ENCODE measurements at places on chromosomes 11 and 22. TPM values are rescaled to one million over a fixed set of nuclear protein-coding genes. Genes with fewer than 3 reads are reported as not detected.

Gene TEAD1
- 57.2 TPM for total RNA-seq

Gene TMEM25
- 0.24 TPM for total RNA-seq

Gene ADAMTS8
- 0.39 TPM for total RNA-seq

Gene HTR3B
- total RNA-seq: not detected

Gene ISX
- total RNA-seq: not detected

Gene PPME1
- 59.6 TPM for total RNA-seq

Gene MAP6
- total RNA-seq: 1.7 TPM

Gene MRPL21
- 115 TPM for total RNA-seq

Gene OR5AK2
- not detected for total RNA-seq

Gene RIBC2
- 3.2 TPM for total RNA-seq

Gene RASSF10
- total RNA-seq: 10.3 TPM

Gene OR2AT4
- total RNA-seq: not detected

Gene OR4C46
- not detected for total RNA-seq

Gene COX8A
- 975 TPM for total RNA-seq

Gene SEC14L3
- total RNA-seq: not detected

Gene KIRREL3
- total RNA-seq: 8.8 TPM

Gene CSNK2A3
- total RNA-seq: 1.7 TPM

Gene TREH
- not detected for total RNA-seq

Gene SLC35F2
- 41.9 TPM for total RNA-seq

Gene PRR5L
- total RNA-seq: 8.9 TPM

Gene RAB36
- 6.6 TPM for total RNA-seq

Gene FDXACB1
- total RNA-seq: 2.0 TPM

Gene ART1
- total RNA-seq: not detected

Gene GPR83
- total RNA-seq: 0.06 TPM

Gene CLCF1
- total RNA-seq: 44.6 TPM

Gene TRIM29
- 6.2 TPM for total RNA-seq

Gene TLCD5
- 8.0 TPM for total RNA-seq

Gene NPAS4
- not detected for total RNA-seq

Gene GAL
- 19.3 TPM for total RNA-seq

Gene IGLL1
- total RNA-seq: not detected

Gene PIWIL4
- 0.19 TPM for total RNA-seq

Gene SPA17
- 18.5 TPM for total RNA-seq

Gene NCAM1
- total RNA-seq: not detected

Gene LMNTD2
- 3.0 TPM for total RNA-seq

Gene ACCS
- total RNA-seq: 14.2 TPM

Gene MPPED2
- total RNA-seq: not detected

Gene CCDC188
- total RNA-seq: not detected

Gene WNT7B
- 122 TPM for total RNA-seq

Gene DHCR7
- total RNA-seq: 52.7 TPM

Gene RAC2
- 0.27 TPM for total RNA-seq

Gene ROBO4
- not detected for total RNA-seq

Gene MPZL2
- not detected for total RNA-seq

Gene OR51Q1
- not detected for total RNA-seq

Gene TECTA
- total RNA-seq: 0.13 TPM

Gene DDX25
- 0.02 TPM for total RNA-seq

Gene MFRP
- not detected for total RNA-seq

Gene AMPD3
- 8.8 TPM for total RNA-seq

Gene MUC2
- total RNA-seq: 0.21 TPM

Gene CHRNA10
- total RNA-seq: 1.3 TPM

Gene TSSK2
- total RNA-seq: not detected

Gene MRPL23
- total RNA-seq: 150 TPM

Gene RAPSN
- total RNA-seq: 0.06 TPM

Gene KRTAP5-8
- not detected for total RNA-seq

Gene OR52I1
- total RNA-seq: not detected

Gene NPTXR
- total RNA-seq: 12.2 TPM

Gene IL18
- 83.8 TPM for total RNA-seq

Measured in A549 treated with CpdA at 1 μM for 4 hours (cell line).